ENCODE measurements at places on chromosomes 1 and 21.

DNA sequence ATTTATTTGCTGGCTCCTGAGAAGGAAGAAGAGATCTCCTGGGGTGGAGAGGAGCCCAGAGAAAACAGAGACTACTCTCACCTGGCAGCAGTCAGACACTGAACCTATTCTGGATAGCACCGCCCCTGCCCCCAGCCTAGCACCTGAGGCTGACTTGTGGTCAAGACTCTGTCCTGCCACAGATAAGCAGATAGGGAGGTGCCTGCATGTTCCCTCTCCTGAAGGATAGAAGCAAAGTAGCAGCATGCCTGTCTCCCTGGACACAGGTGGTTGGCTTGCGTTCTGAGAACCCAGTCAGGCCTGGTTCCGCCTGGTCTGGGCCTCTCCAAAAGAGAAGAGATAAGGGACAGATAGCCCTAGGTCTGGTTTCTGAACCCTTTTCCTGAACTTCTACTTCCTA is 1.3 kb upstream of the EFNA3 start:
- peaks cover 40% of the 10 kb centered on the region for H3K4me1 ChIP-seq
- no peaks in the 10 kb centered on the region for H3K36me3 ChIP-seq
- peak; percentile 61 for DNase-seq
- no peak overlapping the region for H3K27ac ChIP-seq
- H3K4me3 ChIP-seq = no peak overlapping the region

DNA sequence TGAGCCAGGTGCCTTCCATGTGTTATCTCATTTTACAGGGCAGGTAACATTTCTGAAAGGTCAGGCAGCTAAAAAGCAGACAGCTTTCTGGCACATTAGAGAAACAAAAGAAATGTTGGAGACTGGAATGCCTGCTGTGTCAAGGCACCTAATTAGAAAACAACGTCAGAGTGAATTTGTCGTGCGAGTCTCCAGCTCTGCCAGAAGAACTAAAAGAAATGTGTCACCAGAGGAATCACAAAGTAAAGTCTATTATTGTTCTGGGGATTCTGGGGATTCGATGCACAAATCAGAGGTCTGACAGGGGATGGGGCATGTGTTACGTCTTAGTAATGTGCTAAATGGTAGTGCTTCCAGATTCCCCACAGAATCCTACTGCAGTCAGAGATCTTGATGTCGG is 89.3 kb downstream of the EDEM3 start:
- DNase-seq = no peak
- H3K27ac ChIP-seq = no peak overlapping the region
- H3K4me1 ChIP-seq = no peaks in the 10 kb centered on the region

GRCh38 chr1:203305809-203306088 is 430 bp downstream of the BTG2 start:
- no peaks in the 10 kb centered on the region for H3K27me3 ChIP-seq
- H3K4me3 ChIP-seq = peak overlapping the region; percentile 63
- H3K4me1 ChIP-seq = peaks cover 46% of the 10 kb centered on the region
- peak overlapping the region; percentile 99 for H3K27ac ChIP-seq
- no peak for DNase-seq
- H3K36me3 ChIP-seq = peaks cover 23% of the 10 kb centered on the region

GRCh38 chr1:168285971-168286927 is 5.6 kb downstream of the TBX19 start:
- H3K4me3 ChIP-seq = no peak overlapping the region
- H3K4me1 ChIP-seq = no peaks in the 10 kb centered on the region
- no peak for DNase-seq
- H3K36me3 ChIP-seq = no peaks in the 10 kb centered on the region

DNA sequence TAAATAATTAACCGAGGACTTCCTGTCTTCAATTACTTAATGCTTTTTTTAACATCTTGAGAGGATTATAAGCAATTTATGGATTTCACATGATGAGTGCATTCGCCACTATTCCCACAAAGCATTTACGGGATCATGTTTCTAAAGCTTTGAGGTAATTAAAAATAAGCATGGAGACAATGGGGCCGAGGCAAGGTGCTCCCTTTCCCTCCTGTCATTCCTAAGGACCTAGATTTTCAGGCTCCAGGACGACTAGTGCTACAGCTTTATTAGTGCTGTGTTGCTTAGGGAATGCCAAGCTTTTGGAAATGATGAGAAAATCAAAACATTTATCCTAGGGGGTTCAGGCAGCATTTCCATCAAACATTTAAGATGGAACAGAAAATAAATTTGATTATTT is 209.2 kb downstream of the KCTD3 start:
- DNase-seq = no peak
- H3K27me3 ChIP-seq = no peaks in the 10 kb centered on the region
- H3K36me3 ChIP-seq = no peaks in the 10 kb centered on the region
- no peaks in the 10 kb centered on the region for H3K4me1 ChIP-seq
- no peak overlapping the region for H3K4me3 ChIP-seq
- H3K27ac ChIP-seq = no peak overlapping the region

GRCh38 chr1:167440776-167441175 is 77.6 kb downstream of the CD247 start:
- peaks cover 40% of the 10 kb centered on the region for H3K4me1 ChIP-seq
- H3K36me3 ChIP-seq = no peaks in the 10 kb centered on the region
- H3K4me3 ChIP-seq = no peak overlapping the region

GRCh38 chr1:156838972-156839371 is 19.9 kb downstream of the INSRR start:
- no peak overlapping the region for H3K4me3 ChIP-seq
- no peaks in the 10 kb centered on the region for H3K36me3 ChIP-seq
- no peak overlapping the region for H3K27ac ChIP-seq
- DNase-seq = peak; percentile 56

DNA sequence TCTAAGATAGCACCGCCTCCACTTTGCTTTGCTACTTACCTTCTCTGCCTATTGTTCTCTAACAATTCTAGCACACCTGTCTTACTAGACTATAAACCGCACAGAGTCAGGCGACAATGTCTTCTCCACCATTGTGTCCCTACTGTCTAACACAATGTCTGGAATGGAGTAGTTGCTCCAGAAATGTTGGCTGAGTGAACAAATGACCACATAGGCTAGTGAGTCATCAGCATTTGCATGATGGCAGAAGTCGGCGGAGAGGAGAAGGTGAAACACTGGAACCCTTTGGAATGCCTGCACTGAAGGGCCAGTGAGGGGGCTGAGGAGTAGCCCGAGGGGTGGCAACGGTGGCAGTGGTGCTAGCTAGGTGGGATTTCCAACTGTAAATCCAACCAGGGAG is 14.0 kb upstream of the PABPC4 start:
- no peak overlapping the region for H3K27ac ChIP-seq
- H3K36me3 ChIP-seq = no peaks in the 10 kb centered on the region
- DNase-seq = no peak
- H3K4me3 ChIP-seq = no peak overlapping the region

DNA sequence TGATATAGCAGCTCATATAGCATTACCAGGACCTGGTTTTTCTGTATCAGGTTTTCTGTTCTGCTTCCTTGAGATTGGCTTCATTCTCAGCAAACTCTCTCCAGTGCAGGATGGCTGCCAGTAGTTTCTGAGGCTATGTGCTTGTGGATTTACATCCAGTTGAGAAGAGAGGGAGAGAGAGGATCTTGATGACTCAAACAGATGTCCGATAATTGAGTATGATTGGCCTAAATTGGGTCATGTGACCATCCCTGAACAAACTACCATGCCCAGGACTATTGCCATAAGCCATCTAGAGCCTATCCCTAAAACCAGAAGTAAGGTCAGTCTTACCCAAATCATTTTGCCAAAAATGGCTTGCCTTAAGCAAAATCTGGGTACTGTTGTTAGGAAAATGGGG is 18.1 kb upstream of the PSMA5 start:
- no peak overlapping the region for H3K27ac ChIP-seq
- peaks cover 7% of the 10 kb centered on the region for H3K27me3 ChIP-seq
- no peaks in the 10 kb centered on the region for H3K36me3 ChIP-seq
- no peak overlapping the region for H3K4me3 ChIP-seq
- no peaks in the 10 kb centered on the region for H3K4me1 ChIP-seq

GRCh38 chr21:16323596-16323995 is 593.8 kb downstream of the USP25 start:
- no peaks in the 10 kb centered on the region for H3K36me3 ChIP-seq
- H3K4me3 ChIP-seq = no peak overlapping the region
- no peak overlapping the region for H3K27ac ChIP-seq
- no peak for DNase-seq

- H3K27ac ChIP-seq = no peak overlapping the region
- no peaks in the 10 kb centered on the region for H3K27me3 ChIP-seq
- no peak overlapping the region for H3K4me3 ChIP-seq
- H3K36me3 ChIP-seq = no peaks in the 10 kb centered on the region
Measured at GRCh38 chr1:117147856-117148588, 26.5 kb upstream of the TRIM45 start.

DNA sequence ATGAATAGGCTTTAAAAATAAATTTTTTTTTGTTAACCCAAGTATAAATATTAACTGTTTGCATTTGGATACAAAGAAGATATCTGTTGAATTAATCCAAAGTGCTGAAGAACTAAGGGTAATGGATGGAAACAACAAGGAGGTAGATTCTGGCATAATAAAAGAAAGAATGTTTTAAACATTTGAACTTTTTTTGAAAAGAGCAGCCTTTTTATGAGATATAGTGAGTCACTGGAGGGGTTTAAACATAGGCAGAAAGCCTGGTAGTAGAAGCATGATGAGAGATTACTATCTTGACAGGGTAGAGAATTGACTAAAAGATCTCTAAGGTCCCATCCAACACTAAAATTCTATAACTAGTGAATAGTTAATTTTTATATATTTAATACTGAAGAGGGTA is 2.7 kb downstream of the MIER1 start:
- peaks cover 87% of the 10 kb centered on the region for H3K4me1 ChIP-seq
- no peak overlapping the region for H3K4me3 ChIP-seq
- H3K27ac ChIP-seq = no peak overlapping the region
- no peak for DNase-seq

DNA sequence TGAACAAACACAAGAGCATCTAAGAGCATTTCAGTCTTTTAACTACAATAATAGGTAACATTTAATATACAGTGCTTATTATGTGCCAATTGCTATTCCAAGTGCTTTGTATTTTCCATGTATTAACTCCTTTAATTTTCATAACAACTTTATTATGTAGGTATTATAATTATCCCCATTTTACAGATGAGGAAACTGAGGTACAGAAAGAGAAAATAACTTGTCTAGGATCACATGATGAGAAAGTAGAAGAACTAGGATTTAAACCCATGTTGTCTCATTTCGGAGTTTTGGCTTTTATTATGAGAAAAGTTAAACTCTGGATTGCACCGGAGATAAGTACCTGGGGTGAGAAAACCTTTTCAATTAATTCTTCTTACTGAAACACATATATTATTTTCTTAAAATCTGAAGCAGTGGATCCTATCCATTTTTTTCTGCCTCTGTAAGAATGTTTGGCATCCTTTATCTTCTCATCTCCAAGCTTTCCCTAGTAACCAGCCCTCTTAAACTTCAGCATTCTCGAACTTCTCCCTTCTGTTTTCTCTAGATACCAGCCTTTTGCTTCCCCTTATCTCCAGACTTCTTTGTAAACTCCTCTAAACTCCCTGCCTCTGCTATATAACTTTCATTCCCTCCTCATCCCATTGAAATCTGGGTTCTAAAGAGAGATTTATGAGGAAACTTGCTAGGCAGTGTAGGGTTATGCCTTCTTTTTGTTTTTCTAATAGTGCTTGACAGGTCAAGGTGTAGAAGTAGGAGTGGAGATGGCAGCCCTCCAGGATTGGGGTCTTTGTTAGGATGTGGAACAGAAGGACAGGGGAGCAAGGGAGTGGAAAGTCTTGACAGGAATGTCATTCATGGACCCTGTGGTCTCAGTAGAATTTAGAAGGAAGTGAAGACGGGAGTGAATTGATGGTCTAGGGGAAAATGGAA is 28.3 kb downstream of the POU2F1 start:
- no peak overlapping the region for H3K4me3 ChIP-seq
- H3K27me3 ChIP-seq = no peaks in the 10 kb centered on the region
- DNase-seq = no peak
- peaks cover 16% of the 10 kb centered on the region for H3K4me1 ChIP-seq
- H3K27ac ChIP-seq = no peak overlapping the region

DNA sequence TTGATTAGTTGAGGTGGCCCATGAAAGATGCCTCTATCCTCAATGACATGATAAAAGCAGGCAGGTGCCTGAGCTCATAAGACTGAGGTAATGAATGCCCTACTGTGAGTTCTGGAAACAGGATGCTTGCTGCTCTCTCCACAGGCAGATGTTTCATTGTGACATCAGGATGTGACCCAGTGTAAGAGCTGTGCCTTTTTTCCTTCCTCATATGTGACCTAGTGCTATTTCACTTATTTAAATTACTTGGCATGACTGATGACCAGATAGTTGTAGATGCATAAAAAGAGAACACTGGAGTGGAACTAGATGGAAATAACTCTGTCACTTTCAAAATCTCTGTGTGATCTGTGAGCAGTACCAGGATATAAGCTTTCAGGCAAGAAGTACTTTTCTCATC is 31.9 kb downstream of the KIF14 start:
- H3K4me1 ChIP-seq = no peaks in the 10 kb centered on the region
- H3K27ac ChIP-seq = peak overlapping the region; percentile 65
- no peaks in the 10 kb centered on the region for H3K36me3 ChIP-seq
- H3K27me3 ChIP-seq = no peaks in the 10 kb centered on the region
- DNase-seq = no peak

DNA sequence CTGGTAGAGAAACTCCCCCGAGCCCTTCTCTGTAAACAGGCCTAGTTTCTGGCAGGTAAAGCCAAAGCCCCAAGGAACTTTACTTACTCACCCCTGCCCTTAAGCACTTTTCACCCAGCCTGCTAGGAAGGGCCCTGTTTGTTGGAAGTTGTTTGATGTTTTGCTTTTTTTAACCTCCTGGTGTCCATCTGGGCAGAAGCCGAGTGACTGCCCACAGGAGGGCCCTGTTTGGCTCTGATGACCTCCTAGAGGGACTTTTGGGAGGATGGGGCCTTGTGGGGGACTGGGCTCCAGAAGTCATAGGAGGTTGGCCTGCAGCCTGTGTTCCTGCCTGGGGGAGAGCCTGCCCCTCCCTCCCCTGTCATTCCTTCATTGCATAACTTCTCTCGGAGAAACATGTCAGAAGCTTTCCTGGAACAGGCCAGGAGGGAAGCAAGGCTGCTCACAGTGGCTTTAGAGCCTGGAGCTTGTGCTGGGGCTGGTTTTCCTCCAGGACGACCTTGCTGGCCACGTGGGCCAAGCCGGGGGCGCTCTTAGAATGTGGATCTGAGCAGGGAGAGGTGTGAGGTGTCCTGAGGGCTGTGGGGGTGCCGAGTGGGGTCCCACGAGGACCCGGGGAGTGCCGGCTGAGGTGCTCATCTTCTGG is 33.9 kb downstream of the COQ8A start:
- H3K4me3 ChIP-seq = no peak overlapping the region
- peak overlapping the region; percentile 71 for H3K27ac ChIP-seq
- no peaks in the 10 kb centered on the region for H3K27me3 ChIP-seq
- peaks cover 10% of the 10 kb centered on the region for H3K36me3 ChIP-seq

GRCh38 chr21:39066829-39067780 is 116.1 kb downstream of the PSMG1 start:
- H3K4me3 ChIP-seq = no peak overlapping the region
- no peaks in the 10 kb centered on the region for H3K4me1 ChIP-seq
- no peaks in the 10 kb centered on the region for H3K27me3 ChIP-seq
- H3K36me3 ChIP-seq = no peaks in the 10 kb centered on the region
- peak overlapping the region; percentile 67 for H3K27ac ChIP-seq

- no peaks in the 10 kb centered on the region for H3K27me3 ChIP-seq
- H3K27ac ChIP-seq = no peak overlapping the region
- H3K4me1 ChIP-seq = no peaks in the 10 kb centered on the region
- H3K4me3 ChIP-seq = no peak overlapping the region
- DNase-seq = no peak
Measured at GRCh38 chr1:66160719-66161118, 368.0 kb downstream of the PDE4B start.
